Activated CD4-positive, alpha-beta T cell treated with anti-CD3 and anti-CD28 coated beads, Interleukin-2, amount 50 U/mL, for 24 hours (primary cell): ENCODE measurements at places on chromosomes 11 and 22.

GRCh38 chr22:30506507-30506968, 1.0 kb upstream of the SEC14L4 start:
- no peak for DNase-seq

GRCh38 chr11:61125310-61125684, 23.0 kb downstream of the CD5 start:
- DNase-seq, result no peak

GRCh38 chr11:77374108-77374507, 72.6 kb upstream of the GDPD4 start:
- DNase-seq, result no peak

DNA sequence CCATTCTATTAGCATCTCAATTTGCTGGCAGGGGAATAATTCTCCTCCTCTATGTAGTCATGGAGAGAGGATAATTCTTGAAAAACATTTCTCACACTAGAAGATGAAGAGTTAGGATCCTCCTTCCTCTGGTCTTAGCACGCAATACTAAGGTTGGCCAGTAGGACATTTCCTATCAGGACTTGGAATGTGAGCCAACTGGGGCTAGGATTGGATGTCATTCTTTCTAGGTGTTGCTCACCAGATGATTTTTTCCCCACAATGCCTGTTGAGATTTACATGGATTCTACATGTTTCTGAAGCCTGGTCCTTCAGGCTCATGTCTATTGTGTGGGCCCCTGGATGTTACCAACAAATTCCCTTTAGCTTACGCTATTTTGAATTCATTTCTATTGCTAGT, 28.0 kb downstream of the SLN start:
- no peak for DNase-seq

DNA sequence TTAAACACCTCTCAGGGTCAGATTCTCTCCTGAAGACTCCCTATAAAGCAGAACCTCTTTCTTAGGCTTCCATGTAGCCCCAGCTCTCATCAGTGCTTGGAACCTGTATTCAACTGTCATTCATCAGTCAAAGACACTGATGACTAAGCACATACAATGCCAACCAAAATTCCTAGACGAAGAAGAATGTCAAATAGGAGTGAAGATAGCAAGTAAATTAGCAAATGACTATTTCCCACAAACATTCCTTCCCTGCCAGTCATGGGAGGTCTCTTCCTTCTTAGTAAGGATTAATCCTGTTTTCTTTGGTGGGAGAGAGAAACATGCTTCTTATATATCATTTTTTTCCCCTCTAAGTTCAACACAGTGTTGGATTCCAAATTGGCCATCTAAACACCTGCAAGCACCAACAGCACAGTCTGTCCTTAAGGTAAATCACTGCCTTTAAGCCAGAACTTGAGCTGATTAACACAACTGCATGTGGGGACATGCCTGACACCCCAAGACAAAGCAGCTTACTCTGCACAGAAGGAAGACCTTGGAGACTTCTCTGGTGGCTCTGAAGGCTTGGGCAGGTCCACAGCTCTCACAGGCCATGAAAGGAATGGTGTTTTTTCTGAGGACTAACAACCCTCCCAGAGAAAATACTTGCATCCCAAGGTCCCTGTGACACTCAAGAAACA, 47.5 kb upstream of the ME3 start:
- no peak for DNase-seq

- peak; percentile 12 for DNase-seq
These were observed 60.4 kb downstream of the LARGE2 start for GRCh38 chr11:45982656-45983470.

DNA sequence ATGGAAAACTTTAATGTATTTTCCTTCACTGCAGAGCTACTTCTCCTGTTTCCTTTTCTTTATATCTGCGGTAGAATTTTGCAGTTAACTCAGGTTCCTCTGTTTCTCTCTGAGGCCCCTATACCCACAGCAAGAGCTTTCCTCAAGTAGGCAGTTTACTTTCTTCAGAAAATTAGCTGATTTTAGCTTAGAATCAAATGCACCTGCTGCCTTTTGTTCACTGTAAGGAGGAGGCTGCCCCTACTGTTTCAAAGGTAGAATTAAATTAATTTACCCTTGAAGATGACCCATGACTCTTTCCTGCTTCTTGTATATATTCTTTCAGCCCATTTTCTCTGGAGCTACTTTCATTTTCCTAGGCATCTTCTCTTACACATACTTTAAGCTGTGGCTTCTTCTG, 68.7 kb upstream of the GDPD4 start:
- no peak for DNase-seq

GRCh38 chr22:23527971-23528740, 51.9 kb downstream of the IGLL1 start:
- DNase-seq, result no peak

DNA sequence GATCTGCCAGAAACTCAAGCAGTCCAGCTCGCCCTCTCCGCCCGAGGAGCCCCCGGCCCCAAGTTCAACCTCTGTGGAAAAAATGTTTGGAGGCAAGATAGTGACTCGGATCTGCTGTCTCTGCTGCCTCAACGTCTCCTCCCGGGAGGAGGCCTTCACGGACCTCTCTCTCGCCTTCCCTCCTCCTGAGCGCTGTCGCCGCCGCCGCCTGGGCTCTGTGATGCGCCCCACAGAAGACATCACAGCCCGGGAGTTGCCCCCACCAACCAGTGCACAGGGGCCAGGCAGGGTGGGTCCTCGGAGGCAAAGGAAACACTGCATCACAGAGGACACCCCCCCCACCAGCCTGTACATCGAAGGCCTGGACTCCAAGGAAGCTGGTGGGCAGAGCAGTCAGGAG, 20.8 kb downstream of the USP35 start:
- no peak for DNase-seq

GRCh38 chr11:79506734-79507344, 66.0 kb upstream of the TENM4 start:
- DNase-seq, result no peak

DNA sequence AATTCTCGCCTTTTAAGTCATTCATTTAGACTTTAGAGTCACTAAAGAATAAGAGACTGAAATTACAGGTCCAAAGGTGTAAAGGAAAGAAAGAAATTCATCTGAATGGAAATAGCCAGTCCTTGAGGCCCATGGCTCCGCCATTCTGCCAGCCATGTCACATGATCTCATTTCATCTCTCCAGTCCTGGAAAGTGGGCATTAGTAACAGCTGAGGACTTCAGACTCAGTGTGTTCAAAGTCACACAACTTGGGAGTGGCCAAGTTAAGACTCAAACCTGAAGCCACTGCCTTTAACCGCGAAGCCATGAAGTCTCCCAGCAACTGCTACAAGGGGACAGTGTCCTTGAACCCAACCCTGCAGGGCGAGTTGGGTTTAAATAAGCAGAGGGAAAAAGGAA, 103.7 kb downstream of the PRR5L start:
- no peak for DNase-seq

DNA sequence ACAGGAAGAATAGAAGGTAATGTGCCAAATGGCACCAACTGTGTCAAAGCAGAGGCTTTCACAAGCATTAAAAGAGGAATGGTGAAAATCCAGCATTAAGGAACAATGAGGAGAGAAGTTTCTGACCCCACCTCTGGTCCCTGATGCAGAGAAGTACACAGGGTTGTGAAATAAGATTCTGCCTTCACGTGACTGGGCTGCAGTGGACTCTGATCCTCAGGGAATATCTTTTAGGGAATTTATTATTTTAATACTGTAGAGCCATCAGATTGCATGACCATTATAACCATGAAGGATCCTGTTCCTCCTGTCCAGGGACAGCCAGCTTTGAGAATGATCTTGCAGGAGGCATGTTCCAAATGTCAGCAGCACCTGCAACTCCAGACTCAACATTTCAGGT, 74.4 kb upstream of the FAR1 start:
- DNase-seq, result no peak

DNA sequence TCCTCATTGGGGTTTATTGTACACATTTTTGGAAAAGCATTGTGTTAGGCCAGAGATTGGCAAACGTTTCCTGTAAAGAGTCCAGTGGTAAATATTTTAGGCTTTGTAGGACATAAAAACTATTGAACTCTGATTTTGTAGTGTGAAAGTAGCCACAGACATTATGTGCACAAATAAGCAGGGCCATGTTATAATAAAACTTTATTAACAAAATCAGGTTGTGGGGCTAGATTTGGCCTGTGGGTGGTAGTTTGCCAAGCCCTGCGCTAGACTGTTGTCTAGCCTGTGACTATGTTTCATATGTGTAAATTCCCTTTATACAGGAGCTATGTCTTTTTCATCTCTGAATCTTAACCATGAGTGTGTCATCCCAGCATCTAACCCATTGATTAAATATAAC, 104.1 kb downstream of the FBXO7 start:
- DNase-seq, result no peak

GRCh38 chr11:22928207-22928917, 68.1 kb upstream of the CCDC179 start:
- DNase-seq, result no peak

DNA sequence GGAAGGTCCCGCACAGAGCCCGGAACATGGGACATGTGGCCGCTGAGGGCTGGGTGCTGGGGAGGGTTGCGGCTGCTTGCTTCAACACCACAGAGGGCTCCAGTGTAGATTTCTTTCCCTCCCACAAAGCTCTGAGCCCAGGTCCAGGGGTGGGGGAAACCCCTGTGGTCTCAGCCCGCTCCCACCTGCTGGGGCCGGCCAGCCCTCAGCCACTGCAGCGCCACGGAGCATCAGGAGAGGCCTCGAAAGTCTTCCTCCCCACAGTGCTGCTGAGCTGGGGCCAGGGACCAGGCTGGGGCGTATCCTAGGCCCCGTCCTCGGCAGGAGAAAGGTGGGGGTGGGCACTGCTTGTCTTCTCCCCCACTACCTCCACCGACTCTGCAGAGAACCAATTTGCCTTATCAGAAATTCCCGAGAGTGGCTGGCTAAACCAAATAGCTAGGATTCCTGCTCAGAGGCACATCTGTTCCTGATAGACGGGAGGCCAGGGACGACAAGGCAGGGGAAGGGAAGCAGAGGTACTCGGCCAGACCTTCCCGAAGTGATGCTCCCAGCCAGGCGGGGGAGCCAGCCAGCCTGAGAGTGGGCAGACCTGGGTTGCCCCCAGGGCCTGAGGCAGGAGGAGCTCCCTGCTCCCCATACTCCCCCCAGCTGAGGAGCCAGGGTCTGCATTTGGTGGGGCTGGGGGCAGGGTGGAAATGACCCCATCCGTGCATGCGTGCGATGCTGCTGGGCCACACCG, 18.7 kb downstream of the IGF2 start:
- no peak for DNase-seq

GRCh38 chr11:123228496-123229163, 33.6 kb upstream of the CLMP start:
- DNase-seq, result no peak

DNA sequence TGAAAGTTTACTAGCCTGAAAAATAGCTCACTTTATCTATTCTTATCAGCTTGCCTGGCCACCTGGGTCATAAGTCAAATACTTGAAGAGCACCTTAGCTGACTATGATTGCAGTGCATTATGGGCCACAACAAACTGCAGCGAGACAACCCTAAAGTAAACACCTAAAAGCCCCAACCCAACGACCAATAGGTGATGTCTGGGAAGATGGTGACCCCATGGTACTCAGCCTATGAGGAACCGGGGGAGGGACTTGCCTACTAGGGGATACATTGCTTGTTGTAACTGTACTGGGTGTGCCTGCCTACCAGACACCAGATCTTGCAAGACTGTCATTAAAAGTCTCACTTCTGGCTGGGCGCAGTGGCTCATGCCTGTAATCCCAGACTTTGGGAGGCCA, 35.6 kb upstream of the APOBEC3A start:
- DNase-seq, result no peak

DNA sequence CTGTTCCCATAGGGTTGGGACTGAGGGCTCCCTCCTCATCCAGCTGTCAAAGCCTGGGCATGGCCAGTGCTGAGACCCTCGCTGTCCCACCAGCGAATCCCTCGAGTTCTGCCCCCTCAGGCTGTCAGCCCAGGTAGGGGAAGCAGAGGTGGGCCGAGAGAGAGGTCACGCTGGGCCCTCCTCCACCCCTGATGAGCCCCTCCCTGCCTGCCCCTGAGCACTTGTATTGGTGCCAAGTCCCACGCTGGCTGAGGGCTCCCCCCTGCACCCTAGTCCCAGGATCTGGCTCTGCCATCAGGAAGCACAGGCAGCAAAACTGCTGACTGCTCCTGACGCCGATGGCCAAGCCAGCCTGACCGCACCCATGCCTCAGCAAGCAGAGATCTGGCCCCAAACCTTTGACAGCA, 3.3 kb downstream of the PRR33 start:
- DNase-seq, result no peak

DNA sequence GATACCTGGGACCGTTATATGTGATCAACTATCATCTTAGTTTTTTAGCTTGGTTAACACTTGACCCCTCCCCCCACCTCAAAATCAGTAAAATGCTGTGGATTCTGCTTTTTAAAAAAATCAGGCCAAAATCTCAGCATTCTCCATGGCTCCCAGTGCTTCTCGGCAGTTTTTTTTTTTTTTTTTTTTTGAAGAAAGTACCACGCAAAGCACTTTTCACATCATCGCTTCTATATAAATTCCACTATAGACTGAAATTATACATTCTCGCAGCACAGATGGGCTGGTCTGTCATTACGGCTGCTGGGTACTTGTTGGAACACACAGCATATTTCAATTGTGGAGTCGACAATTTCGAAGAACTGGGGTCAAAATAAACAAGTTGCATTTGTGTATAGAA, 67.7 kb upstream of the PPARA start:
- DNase-seq, result no peak

- no peak for DNase-seq
These were observed 11.2 kb downstream of the DDX17 start for GRCh38 chr22:38494939-38495338.

DNA sequence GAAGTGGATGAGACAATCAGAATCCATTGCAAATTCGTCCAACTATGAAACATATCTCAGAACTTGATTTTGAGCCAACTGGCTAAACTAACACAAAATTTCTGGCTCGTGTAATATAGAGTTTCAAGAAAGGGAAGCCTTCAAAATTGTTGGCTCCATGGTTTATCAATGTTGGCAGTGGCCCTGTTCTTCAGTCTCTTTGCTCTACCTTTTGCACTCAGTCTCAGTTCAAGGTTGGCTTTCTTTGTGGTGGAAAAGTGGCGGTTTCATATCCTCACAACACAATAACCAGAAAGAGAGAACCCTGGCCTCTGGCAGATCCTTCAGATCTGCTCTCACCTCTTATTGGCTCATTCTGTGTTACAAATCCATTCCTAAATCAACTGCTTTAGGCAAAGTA, 473.8 kb upstream of the API5 start:
- no peak for DNase-seq

DNA sequence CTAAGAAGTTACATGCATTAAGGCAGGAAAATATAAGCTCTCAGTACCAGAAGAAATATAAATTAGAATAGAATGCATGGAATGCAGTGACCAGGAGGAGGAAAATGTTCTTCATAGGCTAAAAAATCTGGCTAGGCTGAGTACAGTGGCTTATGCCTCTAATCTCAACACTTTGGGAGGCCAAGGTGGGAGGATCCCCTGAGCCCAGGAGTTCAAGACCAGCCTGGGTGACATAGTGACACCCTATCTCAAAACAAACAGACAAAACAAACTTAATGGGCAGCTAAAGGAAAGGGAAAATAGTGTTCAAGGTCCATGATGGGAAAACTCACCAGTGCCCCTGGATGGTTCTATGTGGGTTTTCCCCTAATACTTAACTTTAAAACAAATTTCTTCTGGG, 78.3 kb upstream of the RASSF10 start:
- DNase-seq, result no peak

- DNase-seq, result no peak
These were observed 137.6 kb downstream of the MAML2 start for GRCh38 chr11:96205460-96205809.
